Liver (tissue), 10 donors: ENCODE measurements at places on chromosomes 13 and 19.

- no peak for DNase-seq
Observed at GRCh38 chr13:43865892-43866291, 13.6 kb downstream of the CCDC122 start.

DNA sequence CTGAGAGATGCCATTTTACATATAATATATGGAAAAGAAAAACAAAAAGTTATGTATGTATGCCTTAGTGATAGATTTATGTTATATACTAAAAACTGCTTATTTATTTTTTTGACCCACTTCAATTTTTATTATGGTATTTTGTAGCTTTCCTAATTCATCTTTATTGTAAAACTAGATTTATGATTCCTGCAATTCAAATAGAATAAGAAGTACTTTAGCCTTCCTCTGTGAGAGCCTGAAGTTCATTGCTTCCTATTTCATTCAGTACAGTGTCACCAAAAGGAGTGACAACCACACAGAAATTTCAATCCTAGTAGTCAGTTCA, 158.1 kb downstream of the RGCC start:
- no peak for DNase-seq

- DNase-seq: no peak
Observed at GRCh38 chr13:44498969-44499368, 77.2 kb downstream of the TSC22D1 start.

DNA sequence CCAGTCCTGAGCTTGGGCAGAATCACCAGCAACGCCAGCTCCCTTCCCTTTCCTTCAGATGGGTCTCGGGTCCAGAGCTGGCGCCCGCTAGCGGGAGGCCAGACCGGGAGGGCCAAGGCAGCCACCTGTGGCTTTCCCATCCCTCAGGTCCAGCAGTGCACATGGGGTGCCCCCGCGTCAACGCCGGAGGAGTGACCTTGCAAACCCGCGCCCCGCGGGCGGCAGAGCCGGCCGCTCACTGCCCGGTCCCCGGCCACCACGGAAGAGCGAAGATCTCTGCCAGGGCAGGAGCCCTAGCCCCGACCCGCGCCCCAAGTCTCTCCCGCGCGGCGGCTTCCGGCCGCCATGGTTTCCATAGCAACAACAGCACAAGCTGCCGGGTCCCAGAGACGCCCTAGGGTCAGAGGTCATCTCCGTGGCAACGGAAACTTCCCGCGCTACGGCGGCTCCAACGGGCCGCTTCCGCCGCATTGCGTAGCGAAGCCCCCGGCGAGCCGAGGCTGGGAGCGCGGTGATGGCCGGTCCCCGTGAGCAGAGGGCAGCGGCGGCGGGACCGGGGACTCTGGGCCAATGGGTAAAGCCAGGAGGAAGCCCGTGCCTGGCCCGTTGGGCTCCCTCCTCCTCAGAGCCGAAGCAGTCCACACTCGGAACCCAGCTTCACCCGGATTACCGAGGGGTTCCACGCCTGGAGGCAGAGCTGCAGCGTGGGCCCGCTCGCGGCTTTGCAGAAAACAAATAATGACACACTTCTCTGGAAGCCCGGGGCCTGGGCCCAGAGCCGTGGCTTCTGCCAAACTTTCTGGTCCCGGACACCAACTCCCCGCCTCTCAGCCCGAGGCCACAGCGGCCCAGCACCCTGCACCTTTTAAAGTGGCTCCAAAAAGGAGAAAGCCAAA, 7.4 kb downstream of the FGF14 start:
- peak; percentile 93 for DNase-seq

DNA sequence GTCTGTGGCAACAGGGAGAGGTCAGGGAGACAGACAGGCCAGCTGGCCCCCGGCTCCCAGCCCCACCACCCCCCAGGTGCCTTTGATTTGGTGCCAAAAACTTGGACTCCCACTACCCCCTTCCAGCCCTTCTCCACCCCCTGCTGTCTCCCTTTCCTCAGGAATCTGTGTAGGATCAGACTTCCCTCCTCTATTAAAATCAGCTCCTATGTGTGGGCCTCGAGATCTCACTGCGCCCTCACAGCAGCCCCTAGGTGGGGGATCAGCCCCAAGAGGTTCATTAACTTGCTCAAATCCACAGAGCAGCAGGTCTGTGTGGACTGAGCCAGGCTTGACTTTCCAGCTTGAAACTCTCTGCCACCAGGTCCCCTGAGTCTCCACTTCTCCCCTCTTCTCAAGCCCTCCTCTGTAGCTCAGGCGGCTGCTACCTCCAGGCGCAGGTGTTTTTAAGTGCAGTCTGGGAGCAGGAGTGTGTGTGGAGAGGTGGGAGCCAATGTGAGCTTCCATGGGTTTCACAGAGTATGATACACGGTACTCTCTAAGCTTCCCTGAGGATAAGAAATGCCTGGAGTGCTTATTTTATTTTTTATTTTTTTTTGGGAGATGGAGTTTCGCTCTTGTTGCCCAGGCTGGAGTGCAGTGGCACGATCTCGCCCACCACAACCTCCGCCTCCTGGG, 1.7 kb downstream of the GAPDHS start:
- no peak for DNase-seq

- no peak for DNase-seq
Observed at GRCh38 chr13:110438211-110438610, 123.3 kb downstream of the RAB20 start.
